ENCODE measurements at places on chromosomes 4 and X. TPM values are rescaled to one million over a fixed set of nuclear protein-coding genes. Genes with fewer than 3 reads are reported as not detected.

The RHOXF2B gene
- total RNA-seq = not detected

- DNase-seq = no peak
Observed at GRCh38 chr4:168474660-168475320, 5.5 kb downstream of the DDX60L start.

The IDUA gene
- total RNA-seq = 5.8 TPM

The ETDB gene
- total RNA-seq = not detected

GRCh38 chrX:56762220-56762619, 33.2 kb downstream of the NBDY start:
- no peak for DNase-seq

DNA sequence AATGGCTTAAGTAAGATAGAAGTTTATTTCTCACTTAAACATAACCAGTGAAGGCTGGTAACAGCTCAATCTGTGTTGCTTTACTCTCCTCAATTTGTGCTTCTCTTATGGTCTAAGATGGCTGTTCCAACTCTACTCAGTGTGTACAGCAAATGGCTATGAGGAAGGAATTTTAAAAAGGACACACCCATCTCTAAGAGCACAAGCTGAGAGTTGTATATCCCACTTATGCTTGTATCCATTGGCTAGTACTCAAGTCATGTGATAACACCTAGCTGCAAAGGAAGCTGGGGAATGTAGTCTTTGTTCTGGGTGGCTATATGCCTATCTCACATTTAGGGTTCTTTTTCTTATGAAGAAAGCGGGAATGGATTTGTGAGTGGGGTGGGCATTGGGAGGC, 63.3 kb downstream of the GPAT3 start:
- DNase-seq = no peak

- DNase-seq = no peak
Observed at GRCh38 chr4:142110136-142110535, 473.8 kb downstream of the IL15 start.

The ADAM29 gene
- not detected for total RNA-seq

- DNase-seq = no peak
Observed at GRCh38 chrX:19639056-19639455, 123.7 kb upstream of the MAP3K15 start.

- no peak for DNase-seq
Observed at GRCh38 chr4:4730249-4730648, 129.2 kb upstream of the MSX1 start.

DNA sequence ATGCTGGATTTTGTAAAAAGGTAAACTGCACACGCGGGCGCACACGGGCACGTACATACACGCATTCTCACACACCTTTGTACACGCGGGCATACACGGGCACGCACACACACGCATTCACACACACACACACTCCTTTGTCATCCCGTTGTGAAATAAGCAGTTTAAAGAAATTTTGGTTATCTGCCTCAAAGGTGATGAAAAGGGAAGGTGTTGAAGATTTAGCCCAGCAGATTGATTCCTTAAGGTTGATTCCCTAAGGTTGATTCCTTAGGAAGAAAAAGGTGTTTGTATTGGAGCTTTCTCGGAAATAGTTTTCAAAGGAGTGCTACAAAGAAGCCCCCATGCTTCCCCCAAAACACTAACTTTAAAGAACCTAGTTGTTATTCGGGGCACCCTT, 693 bp downstream of the ATP10D start:
- no peak for DNase-seq

The PARM1 gene
- total RNA-seq = 0.87 TPM

The MAMLD1 gene
- total RNA-seq = 1.5 TPM

DNA sequence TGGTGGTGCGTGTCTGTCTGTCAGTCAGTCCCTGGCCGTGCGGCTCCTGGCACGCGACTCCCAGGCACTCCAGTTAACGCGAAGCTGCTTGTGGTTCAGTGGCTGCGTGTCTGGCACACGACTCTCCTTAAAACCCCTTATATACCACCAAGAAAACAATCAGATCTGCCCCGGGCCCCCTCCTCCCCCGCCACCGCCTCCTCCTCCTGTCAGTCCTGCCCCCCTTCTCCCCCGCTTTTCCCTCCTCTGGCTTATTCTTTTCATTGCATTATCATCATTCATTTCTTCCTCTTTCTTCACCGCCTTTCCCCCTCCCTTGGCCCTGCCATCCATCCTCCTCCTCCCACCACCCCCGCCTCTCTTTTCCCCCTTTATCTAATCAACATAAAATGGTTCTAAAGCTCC, at the start of gene NEUROG2:
NEUROG2 (minus strand) TSS at position 115 of the 405 bp plus-strand sequence. CDS start 705 bp downstream, outside the sequence.
- DNase-seq = no peak

DNA sequence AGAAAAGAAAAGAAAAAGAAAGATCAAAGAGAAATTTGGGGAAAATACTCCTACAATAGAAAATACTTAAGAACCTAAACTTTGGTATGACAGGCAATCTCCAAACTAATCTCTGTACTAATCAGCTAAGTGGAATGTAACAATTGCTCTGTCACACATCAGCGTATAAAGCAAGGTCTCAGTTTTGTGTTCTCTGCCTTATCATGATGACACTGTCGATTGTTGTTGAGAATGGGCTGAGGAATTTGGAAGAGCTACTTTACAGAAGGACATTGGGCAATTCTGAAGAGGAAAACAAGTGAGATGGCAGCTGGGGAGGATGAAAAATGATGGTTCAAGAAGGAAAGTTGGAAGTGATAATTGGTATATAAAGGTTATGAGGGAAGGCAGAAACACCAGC, 486.0 kb upstream of the HTR2C start:
- no peak for DNase-seq

DNA sequence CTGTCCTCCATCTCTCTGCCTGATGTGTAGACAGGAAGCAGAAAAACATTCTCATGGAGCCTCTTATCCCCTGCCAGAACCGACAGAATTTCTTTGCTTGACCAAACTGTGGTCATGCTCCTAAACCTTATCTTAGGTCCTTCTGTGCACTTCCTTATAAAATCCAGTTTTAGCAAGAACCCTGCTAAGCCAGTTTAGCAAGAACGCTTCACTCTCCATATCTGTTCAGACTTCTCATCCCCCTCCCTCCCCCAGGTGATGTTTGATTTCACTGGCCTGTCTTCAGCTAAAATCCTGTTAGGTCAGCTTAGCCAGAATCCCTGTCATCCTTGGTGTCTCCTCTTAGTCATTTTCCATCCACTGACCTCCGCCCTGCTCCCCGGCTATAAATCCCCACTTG, 1130.9 kb upstream of the PRKX start:
- DNase-seq = no peak

The PYURF gene
- total RNA-seq = 57.2 TPM

The TLR6 gene
- total RNA-seq = 0.22 TPM

The MAOB gene
- 0.14 TPM for total RNA-seq

DNA sequence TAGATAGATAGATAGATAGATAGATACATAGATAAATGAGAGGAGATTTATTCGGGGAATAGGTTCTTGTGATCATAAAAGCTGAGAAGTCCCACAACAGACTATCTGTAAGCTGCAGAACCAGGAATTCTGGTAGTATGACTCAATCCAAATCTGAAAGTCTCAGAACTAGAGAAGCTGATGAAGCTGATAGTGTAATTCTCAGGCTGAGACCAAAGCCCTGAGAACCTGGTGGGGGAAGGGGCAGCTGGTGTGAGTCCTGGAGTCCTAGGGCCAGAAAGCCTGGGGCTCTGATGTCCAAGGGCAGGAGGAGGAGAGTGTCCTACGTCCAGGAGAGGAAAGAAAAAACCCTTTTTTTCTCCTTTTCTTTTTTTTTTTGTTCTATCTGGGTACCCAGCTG, 8.0 kb upstream of the BANK1 start:
- no peak for DNase-seq

DNA sequence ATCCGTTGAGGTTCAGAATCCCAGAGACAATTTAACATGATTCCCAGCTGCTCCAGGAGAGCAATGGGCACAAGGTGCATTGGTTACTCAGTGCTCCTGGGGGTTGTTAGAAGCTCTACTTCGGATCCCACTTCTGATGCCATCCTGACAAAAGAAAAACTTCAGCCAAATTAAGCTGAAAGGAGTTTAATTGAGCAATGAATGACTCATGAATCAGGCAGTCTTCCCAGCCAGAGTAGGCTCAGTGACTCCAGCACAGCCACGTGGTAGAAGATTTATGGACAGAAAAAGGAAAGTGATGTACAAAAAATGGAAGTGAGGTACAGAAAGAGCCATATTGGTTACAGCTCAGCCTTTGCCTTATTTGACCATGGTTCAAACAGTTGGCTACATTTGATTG, 95.7 kb downstream of the PWWP3B start:
- DNase-seq = no peak

The FAAH2 gene
- total RNA-seq = 1.2 TPM

DNA sequence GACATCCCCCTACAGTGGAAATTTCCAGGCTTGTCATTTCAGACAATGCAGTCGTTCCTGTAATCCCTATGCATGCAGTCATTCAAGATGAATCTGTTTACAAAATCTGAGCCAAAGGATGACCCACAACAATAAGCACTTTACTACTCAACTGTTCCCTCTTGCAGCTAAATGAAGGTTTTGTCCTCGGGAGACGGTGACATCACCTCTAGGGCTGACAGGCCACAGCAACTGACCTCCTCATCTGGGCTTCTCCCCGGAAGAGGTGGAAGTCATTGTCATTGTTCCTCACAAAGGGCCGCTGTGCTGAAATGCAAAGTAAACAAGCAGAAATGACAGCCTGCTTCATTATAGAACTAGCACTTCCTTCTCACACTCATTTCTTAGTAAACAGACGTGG, 29.2 kb downstream of the CLRN2 start:
- no peak for DNase-seq

The TREX2 gene
- total RNA-seq = not detected

The EGF gene
- total RNA-seq = 0.46 TPM

DNA sequence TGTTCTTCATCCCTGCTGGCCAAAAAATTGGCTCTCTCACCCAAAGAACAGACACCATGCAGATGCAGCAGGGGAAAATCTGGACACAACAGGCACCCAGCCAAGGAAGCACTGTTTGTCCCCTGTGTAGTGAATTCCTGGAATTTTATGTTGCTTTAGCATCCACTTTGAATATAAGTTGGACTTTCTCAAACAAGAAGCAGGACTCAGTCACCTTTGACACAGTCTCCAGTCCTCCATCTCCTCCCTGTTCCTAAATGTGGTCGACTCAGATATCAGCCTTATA, 11.8 kb downstream of the ZNF182 start:
- DNase-seq = no peak

The CLDN2 gene
- total RNA-seq = 0.06 TPM

GRCh38 chr4:85474818-85475630, at the start of gene ARHGAP24:
ARHGAP24 (plus strand) TSS chr4:85475150.
- DNase-seq = peak; percentile 51

DNA sequence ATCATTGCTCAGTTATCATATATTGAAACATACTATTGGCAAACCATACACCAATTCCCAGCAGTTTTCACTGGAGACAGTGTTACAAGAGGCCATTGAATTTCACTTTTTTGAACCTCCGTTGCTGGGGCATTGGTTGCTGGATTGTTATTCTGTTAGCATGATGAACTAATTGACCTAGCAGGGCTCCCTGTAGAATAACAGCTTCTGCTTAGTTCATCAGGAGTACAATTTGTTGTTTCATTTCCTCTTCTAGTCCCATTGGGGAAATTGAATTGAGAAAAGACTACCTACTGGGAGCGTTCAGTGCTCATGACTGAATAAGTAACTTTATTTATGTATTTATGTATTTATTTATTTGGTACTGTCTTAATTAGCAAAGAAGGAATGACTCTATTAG, 151.6 kb downstream of the SLIT2 start:
- DNase-seq = no peak

- no peak for DNase-seq
Observed at GRCh38 chr4:37641352-37641751, 44.8 kb downstream of the RELL1 start.

DNA sequence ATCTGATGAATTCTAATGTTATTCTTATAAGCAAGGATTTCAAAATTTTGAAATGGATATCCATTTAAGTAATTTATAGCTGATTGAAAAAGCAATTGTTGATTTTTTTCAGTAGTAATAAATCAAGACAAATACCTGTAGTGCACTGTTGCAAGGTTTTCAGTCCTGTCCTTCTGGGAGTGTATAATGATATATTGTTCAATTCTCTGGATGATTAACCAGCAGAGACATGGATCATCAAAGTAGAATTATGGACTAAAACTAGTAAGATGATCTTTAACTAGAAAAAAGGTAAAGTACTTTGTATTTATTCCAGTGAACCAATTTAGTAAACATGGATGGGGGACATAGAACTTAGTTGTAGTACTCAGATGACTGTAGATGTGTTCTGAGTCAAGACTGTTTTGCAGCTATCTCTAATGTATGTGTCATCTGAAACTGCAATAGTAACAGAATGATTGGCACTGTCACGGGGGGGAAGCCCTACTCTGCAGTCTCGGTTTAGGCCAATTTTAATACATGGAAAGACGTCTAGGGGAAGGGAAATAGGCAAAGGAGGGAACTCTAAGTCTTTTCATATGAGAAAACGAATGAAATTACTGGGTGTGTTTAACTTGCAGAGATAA, 121.9 kb downstream of the GLRA3 start:
- no peak for DNase-seq

- DNase-seq = no peak
Observed at GRCh38 chrX:101237041-101237440, 17.5 kb downstream of the DRP2 start.

- DNase-seq = no peak
Observed at GRCh38 chr4:127219232-127219631, 413.5 kb upstream of the INTU start.

- DNase-seq = no peak
Observed at GRCh38 chrX:133913658-133914388, 71.6 kb downstream of the GPC3 start.

The TEX13D gene
- not detected for total RNA-seq

The BTK gene
- total RNA-seq = 0.14 TPM

The FAM47E gene
- 0.07 TPM for total RNA-seq

- no peak for DNase-seq
Observed at GRCh38 chr4:5635826-5636195, 72.5 kb downstream of the EVC2 start.

GRCh38 chr4:47842985-47843384, 5.1 kb upstream of the CORIN start:
- no peak for DNase-seq

DNA sequence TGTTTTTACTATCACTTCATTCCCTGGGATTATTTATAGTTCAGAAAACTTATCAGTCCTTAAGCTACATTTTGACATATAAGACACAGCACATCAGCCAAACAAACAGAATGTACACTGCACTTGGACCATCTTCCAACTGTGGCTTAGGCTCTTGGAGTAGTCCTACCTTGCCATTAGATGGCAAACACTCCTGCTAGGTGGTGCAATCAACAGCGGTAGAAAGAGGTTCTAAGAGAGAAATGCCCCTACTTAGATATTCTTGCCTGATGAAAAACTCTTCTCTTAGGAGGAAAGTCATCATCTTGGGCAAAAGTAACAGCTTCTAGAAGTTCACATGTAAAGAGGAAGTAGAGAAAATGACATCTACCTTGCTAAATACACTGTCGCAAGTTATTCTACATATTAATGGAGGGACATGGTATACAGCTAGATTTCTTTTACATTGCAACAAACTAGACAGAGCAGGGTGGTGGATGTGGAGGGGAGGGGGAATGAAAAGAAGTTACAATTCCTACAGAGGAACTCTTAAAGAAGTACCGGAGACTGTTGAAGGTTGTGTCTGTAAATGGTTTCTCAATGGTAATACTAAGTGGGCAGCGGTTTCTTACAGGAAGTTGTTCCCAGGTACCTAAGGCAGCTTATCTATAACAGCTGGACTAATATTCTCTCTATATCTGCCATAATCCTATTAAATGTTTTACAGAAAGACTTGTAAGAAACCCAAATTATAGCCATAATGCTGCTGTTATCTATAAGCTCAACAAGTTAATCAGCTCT, 8.1 kb upstream of the STPG2 start:
- DNase-seq = no peak

- no peak for DNase-seq
Observed at GRCh38 chrX:13051529-13052172, 7.2 kb upstream of the FAM9C start.

The ADRA2C gene
- not detected for total RNA-seq

GRCh38 chr4:83858131-83858530, 322.2 kb downstream of the GPAT3 start:
- no peak for DNase-seq

Measured in epithelial cell of proximal tubule (primary cell).